ENCODE measurements at places on chromosomes 11 and 22. TPM values are rescaled to one million over a fixed set of nuclear protein-coding genes. Genes with fewer than 3 reads are reported as not detected.

DNA sequence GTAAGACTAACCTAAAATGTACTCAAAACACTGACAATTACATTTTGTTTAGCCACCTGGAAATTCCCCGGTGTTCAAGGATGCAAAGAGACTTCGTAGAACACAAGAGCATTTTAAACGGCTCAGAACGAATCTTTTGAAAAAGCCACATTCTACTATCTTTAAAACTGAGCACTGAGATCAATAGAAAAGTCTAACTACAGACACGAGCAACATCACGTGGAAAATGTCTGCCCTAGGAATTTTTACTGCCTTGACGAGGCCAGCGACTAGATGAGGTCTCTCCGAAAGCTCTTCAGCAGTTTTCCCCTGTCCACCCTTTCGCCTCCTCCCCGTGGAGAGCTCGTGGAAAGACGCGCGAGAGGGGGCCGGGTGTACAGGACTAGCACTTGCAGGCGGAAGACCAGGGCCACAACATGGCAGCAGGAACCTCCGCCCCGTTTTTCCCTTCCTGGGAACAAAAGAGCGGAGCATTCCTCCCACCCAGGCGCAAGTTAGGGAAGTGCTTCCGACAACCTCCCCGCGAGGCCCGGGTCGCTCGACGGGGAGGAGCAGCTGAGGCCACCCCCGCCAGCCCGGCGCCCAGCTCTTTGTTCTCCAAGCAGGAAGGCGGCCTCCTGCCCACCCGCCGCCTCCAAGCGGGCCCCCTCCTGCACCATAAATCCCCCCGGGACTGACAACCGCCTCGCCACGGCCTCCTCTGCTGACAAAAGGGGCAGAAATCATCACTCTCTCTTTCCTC lies 1.1 kb downstream of the EIF4G2 start:
- DNase-seq: no peak

- no peak for DNase-seq
Observed at GRCh38 chr11:46834821-46835220, 11.3 kb downstream of the CKAP5 start.

DNA sequence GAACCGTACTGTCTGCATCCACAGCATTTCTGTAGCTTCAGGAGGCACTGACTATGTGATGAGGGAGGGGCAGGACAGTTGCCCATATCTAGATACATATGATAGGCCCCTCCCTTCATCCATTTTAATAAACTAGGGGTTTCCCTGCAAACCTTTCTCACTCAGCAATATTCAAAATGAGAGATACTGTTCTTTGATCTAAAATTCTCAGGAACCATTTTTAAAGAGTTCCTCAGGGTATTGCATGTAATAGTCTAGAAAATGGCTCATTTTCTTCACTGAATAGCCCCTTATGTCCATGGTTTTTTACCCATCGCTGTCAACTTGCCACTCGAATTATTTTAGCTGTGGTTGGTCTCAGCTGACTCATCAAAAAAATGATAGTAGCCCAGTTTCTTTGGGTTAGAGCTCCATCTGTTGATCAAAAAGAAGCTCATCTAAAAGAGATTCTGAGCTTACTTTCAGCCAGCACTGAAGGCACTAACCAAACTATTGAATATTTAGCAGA lies 37.0 kb upstream of the DNAJB7 start:
- peak; percentile 52 for DNase-seq

The MUC5AC gene
- polyA plus RNA-seq: not detected

- no peak for DNase-seq
Observed at GRCh38 chr11:128678024-128678423, 15.8 kb upstream of the FLI1 start.
